ENCODE measurements at places on chromosomes 1 and 21. TPM values are rescaled to one million over a fixed set of nuclear protein-coding genes. Genes with fewer than 3 reads are reported as not detected.

DNA sequence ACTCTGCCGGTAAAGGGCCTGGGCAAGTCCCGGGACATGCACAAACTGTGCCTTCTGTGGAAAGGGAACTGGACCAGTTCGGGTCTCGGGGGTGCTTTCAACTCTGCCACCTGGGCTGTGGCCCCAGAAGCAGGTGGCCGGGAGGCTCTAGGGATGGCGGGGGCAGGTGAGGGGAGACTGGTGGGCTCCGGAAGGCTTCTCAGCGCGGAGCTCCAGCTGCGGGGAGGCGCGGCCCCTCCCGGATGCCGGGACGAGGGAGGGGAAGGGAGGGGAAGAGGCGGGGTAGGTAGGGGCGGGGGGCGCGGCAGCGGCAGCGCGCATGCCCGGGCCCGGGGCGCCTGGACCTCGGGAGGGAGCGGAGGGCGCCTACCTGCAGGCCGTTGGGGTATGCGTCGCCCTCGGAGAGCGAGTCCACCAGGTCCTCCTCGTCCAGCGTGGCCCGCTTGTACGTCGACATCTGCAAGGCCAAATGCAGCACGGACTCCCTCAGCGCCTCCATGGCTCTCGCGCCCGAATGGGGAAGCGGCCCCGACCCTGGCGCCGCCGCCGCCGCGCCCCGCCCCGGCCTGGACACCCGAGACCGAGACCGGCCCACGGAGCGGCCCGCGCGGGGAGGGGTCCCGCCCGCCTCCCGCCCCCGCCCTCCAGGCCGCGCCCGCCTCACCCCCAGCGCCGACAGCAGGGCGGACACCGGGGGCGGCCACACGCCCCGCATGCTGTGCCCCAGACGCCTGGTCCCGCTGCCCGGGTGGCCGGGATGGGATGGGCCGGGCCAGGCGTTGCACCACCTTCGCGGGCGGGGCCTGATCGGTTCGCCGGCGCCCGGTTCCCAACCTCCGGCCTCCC is at the start of gene ECE1:
TSS of gene ECE1 (minus strand) at position 764 of the 846 bp plus-strand sequence. CDS start at position 715, 49 bp downstream.
- DNase-seq: no peak

Gene OR2AK2
- total RNA-seq: not detected

Gene CFHR2
- total RNA-seq: not detected

DNA sequence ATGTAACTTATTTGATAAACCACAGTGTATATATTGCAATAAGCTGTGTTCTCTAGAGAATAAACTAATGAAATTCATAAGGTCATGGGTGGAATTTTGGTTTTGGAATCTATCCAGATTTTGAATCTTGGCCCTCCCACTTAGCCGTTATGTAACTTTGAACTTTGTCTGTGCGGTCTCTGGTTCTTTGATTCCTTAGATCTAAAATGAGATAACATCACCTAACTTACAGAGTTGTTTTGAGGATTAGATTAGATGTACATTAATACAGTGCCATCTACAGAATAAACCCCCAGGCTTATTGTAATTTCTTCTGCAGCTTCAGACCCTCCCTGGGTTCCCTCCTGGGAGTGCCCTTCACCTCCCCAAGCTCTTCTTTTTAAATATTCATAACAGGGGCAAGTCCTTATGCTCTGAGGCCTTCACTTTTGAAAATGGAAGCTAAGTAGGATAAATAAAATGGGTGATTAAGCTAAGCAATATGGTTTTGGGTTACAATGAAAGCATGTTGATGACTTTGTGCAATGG is 124.3 kb downstream of the ATG4C start:
- DNase-seq: no peak

GRCh38 chr1:62230718-62231117 is 36.1 kb downstream of the L1TD1 start:
- no peak for DNase-seq

Gene SMCP
- not detected for total RNA-seq

DNA sequence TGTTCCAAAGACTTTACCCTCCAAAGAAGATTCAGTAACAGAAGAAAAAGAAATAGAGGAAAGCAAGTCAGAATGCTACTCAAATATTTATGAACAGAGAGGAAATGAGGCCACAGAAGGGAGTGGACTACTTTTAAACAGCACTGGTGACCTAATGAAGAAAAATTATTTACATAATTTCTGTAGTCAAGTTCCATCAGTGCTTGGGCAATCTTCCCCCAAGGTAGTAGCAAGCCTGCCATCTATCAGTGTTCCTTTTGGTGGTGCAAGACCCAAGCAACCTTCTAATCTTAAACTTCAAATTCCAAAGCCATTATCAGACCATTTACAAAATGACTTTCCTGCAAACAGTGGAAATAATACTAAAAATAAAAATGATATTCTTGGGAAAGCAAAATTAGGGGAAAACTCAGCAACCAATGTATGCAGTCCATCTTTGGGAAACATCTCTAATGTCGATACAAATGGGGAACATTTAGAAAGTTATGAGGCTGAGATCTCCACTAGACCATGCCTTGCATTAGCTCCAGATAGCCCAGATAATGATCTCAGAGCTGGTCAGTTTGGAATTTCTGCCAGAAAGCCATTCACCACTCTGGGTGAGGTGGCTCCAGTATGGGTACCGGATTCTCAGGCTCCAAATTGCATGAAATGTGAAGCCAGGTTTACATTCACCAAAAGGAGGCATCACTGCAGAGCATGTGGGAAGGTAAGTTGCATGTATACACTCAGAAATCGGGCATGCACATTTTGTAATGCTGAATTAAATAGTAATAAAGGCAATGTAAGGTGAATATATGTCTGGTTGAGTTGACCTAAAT is 97.2 kb downstream of the ZFYVE9 start:
- DNase-seq: no peak
